ENCODE measurements at places on chromosomes 2 and 18.

DNA sequence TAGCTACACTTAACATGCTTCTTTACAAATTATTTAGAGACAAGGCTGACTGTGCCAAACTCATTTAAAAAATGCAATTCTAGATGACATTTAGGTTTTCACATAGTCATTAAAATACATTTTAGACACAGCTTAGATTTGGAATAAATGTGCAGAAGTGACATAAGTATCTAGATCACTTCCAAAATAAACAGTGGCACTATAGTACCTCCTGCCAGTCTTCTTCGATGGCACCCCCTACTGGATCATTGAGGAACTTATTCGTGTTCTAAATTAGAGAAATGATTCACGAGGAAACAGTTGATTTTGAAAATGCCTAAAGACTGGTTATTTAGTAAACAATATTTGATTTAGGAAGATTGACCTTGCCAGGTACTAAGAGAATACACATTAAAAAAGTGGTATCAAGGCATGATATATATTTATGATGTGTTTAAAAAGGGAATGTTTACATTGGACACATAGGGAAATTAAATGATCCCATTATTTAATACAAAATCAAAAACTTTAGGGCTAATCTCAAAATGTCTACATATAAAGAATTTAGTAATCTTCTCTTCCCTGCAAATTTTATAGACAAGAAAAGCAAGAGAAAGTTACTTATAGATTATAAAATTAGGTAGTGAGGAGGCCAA, 323.9 kb downstream of the XIRP2 start:
- no peak for DNase-seq

- no peak for DNase-seq
Measured at GRCh38 chr2:186365406-186365805, 120.7 kb upstream of the ZC3H15 start.

DNA sequence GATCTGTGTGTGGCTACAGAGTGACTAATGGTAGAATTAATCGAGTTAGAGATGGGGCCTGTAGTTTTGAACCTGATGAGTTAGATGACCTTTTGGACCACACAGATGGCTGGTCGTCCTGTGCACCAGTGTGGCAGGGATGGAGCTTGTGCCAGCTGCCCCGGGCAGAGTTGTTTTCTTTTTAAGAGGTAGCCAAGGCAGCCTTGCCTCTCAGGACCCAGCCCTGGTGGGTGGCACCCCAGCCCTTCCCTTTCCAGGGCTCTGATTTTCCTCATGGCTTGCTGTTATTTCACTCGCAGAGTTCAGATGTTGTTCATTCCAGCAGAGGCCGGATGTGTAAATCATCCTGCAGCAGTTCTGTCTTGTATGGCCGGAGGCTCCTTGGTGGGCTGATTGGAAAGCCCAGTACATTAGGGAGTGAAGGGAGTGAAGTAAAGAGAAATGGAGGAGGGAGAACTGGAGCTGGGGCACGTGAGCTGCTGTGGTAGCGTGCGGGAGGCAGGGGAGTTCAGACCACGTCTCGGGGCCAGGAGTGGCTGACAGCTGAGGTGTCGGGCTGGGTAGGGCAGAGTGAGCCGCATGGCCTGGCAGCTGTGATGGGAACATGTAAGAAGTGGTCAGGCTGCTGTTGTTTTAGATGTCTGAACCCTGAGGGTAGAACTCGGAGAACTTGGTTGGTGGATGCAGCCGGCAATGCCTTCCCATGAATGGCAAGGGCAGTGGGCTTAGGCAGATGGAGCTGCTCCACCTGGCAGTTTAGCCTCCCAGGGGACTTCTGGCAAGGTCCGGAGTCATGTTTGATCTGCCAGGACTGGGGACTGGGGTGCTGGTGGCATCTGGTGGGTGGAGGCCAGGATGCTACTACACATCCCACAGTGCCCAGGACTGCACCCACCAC, 28.8 kb downstream of the ASAP2 start:
- no peak for DNase-seq

- no peak for DNase-seq
Measured at GRCh38 chr2:127633556-127634065, 12.3 kb upstream of the GPR17 start.

DNA sequence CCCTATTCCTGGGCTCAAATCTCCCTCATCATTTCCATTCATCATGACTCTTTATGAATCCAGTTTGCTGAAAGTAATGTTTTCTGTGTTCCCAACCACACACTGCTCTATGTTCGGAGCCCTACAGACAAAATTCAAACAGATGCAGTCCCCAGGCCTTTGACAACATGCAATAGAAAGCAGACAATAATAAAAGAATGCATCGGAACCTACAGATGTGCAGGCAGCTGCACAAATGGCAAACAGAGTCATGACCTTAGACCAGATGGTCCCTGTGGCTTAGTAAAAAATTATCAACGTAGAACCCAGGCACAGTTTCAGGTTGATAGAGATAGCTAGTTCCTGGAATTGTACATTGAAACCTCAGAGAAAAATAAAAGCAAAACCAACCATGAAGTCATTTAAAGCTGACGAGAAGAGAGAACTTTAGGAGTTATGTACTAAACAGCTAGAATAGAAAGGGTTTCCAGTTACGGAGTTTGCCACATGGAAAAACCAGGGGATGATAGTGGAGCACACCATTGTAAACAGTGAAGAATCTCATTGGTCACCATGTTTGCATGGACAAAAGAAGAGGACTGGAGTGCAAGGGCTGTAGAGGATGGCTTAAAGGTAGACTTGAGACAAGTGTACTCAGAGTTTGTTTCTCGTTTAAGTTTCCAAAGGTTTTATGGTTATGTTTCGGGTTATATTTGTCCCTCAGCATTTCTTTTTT, 23.2 kb upstream of the ACVR1 start:
- DNase-seq: no peak

DNA sequence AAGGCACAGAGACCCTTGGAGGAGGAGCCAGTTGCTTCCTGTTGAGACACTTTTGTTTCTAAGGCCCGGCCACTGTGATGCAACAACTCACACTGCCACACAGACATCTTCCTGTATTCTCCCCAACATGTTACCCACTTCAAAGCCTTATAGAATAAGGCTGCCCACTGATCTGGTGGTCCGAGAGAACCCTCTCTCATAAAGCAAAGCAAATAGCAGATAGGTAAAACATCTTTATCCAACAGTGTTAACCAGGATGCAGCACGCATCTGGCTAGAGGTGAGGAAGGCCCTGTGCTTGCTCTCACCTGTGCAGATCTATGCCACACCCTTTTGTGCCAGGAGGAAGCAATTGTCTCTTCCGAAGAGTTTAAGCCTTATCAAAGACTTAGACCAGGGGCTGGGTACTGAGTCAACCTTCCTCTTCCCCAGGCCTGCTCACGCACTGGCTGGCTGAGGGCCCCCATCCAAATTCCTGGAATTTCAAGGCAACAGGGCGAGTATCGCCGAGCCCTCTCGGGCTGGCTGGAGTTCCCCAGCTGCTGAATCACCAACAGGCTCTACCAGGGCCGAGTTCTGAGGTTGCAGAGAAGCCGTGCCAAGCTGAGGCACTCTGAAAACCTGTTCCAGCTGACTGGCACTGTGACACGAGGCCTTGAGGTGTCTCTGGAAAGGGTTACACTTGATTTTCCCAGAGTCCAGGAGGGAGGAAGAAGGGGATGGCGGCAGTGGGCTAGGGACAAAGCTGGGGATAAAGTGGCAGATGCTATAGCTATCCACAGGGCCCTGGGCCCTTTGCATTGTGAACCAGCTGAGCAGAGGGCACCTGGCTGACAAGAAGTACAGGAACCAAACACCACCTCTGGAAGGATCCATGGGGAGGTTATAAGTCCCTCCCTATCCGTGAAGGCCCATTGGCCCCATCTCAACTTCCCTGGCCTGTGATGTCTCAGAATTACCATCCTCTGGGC, 29.3 kb downstream of the TGFA start:
- DNase-seq: peak; percentile 78

- no peak for DNase-seq
Measured at GRCh38 chr2:16064745-16065144, 124.4 kb downstream of the MYCN start.

DNA sequence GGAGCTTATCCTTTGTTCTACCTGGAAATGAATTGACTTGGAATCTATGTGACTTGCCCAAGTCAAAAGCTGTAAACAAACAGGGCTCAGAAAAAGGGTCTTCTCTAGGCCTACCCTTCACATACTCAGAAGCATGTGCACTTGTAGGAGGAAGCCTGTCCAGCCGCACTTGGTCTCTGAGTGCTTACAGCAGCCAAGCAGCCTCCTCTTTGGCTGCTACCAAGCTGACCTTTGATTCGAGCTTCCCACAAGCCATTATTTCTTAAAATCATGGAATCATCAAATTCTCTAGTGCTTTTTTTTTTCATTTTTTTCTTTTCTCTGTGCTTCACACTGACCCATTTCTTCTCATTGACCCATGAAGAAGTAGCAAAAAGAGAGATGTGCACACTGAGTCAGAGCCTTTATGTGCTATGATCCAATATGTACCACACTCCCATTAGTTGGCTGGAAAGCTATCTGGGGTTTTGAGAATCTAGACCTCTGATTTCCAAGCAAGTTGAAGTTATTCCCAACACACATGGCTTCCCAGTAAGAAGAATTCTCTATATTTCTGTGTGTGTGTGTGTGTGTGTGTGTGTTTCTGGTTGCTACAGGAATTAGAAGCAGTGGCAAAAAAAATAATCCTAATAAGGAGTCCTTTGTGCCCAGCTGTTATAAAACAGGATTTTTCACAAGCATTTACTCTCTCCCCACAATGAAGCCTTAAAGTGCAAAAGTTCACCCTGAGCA, 550.3 kb upstream of the TNP1 start:
- DNase-seq: no peak

DNA sequence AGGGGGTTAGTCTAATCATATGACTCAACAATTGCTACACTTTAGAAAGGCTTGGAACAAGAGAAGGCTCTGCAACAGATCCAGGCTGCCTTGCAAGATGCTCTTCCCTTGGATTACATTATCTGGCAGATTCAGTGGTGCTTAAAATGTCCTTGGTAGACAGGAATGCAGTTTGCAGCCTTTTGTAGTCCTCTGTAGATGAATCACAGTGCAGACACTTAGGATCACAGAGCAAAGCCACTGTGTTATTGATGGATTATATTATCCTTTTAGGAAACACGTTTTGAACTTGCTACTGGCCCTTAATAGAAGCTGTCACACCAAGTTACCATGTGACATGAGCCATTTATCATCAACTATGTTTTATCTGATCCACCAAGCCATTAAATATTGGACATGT, 152.2 kb downstream of the CBLN2 start:
- no peak for DNase-seq

- no peak for DNase-seq
Measured at GRCh38 chr2:62806231-62806630, 100.7 kb downstream of the EHBP1 start.

- no peak for DNase-seq
Measured at GRCh38 chr2:221715523-221716247, 143.6 kb upstream of the EPHA4 start.

- no peak for DNase-seq
Measured at GRCh38 chr2:132662732-132663131, 7.3 kb downstream of the LYPD1 start.

DNA sequence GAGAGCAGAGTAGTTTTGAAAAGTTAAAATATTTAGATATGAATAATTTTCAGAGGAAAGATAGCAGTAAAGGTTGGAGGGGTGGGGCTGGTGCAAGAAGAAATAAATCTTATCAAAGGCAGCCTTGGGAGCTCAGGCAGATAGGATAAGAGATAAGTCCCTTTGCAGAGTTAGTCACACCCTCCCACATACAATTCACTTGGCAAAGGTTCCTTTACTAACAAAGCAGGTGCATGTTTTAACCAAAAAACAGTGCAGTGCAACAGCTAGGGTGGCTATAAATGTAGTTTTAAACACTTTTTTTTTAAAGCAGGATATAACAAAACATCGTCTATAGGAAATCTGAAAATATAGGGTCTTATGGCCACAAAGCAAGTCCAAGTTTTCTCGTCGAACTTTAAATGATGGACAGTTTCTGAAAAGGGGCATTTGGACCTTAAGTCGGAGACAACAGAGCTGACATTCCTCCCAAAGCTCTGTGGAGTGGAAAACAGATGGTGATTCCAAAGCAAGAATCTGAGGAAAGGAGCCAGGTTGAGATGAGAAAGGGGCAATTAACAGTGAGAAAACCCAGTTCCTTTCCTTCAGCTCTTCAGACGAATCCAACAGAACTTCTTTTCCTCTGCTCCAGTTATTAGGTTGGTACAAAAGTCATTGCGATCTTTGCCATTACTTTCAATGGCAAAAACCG, 53.0 kb downstream of the EPHA4 start:
- DNase-seq: no peak

DNA sequence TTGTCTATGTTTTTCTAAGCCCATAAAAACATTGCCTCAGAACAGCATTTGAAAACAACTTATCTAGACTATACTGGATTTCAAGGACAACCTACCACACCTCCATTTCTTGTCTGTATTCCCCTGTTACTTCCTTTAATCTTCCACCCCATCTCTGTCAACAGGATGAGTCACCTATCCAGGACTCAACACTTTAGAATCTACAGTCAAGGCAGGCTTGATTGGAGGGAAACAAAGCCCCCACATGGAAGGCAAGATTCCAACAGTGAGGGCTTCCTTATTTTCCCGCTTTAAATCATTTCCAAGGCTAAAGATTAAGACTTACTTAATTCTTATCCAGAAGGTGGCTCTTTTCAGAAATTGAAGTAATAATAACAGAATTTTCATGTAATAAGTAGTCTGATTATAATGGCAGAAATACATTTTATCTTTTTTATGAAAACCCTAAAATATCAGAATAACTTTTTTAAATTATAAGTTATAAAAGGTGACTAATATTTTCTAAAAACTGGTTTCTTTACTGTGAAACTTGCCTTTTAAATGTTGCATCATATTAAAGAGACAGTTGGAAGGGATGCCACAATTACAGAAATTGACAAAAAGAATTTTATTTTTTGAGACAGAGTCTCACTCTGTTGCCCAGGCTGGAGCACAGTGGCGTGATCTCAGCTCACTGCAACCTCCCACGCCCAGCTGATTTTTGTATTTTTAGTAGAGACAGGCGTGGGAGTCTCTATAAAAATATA, 138.7 kb upstream of the CCDC150 start:
- no peak for DNase-seq

DNA sequence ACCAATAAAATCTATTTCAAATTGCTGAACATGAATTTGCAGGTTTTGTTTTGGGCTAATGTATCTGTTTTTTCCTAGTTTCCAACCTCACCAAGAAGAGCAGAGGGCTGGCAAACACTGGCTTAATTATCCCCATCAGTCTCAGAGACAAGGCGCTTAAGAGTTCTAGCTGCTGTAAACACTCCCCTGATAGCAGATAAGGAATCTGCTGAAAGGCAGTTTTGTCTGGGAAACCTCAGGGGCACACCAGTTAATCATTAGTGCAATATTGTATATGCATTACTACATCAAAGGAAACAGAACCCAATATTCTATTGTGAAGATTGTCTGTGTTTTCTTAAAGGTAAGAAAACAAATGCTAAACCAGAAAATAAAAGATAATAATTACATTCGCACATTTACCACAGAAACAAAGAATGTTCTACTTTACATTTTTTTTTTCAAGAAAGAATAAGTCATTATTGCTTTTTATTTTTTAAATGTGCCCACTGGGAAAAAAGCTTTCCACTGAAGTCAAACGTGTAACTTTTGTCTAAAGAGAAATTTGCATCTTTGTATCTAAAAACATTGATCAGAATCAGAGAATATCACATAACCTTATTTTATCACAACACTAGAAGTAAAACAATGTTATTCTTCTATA, 179.1 kb downstream of the ERBB4 start:
- DNase-seq: no peak

All from breast epithelium (tissue), 4 donors.